ENCODE measurements at places on chromosomes 16 and 17.

GRCh38 chr17:64164596-64165285, 34.8 kb upstream of the ERN1 start:
- no peak for DNase-seq

DNA sequence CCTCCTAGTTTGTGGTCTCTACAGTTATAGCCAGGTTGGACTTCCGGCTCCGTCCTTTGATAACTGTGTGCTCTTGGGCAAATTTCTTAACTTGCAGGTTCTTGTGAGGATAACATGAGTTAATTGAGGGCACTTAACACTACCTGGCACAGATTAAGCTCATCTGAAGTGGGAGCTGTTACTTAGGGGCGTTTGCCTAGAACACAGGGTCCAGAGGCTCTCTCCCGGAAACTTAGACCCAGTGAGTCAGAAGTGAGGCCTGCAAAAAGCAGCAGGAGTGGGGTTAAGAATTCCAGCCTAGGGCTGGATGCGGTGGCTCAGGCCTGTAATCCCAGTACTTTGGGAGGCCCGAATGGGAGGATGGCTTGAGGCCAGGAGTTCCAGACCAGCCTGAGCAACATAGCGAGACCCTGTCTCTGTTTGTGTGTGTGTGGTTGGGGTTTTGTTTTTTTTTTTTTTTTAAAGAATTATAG, 1.4 kb downstream of the MVP start:
- no peak for DNase-seq

DNA sequence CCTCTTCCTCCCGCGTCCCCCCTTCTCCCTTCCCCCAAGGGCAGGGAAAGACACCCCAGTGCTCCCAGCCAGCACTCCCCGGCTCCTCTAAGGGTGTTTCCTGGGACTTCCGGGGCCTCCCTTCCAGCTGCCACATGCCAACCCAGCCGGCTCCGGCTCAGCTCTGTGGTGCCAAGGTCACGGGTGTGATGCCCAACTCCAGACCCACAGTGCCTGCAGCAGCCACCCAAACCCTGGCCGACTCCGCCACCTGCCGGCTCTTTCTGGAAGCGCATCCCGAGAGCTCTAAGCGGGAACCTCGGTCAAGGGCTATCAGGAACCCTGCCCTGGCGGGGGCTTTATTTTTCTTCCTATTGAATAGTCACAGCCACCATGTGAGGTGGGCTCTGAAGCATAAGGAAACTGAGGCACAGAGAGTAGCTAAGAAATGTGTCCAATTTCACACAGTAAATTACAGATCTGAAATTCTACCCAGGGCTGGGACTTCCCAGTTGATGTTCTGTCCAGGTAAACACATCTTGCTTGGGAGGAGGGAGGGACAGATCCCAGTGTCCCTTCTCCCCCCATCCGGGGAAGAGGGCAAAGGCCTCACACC, 3.3 kb upstream of the PPP1R1B start:
- DNase-seq, result peak; percentile 73

DNA sequence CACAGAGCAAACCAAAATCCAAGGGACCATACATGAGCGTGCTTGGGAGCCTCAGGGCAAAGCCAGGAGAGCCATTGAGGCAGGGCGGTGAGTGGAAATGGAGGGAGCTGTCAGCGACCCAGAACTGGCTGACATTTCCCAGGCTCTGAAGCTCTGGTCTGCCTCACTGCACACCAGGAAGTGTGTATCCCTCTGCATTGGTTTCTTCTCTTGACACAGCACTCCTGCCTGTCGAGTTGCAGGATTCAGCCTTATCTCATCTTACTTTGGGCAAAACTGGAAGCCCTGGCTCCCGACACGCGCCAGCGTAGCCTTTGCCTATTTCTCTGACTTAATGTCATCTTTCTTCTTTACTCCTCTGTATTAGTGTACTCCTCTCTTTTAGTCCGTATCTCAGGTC, 144.7 kb upstream of the HS3ST3A1 start:
- DNase-seq, result no peak

DNA sequence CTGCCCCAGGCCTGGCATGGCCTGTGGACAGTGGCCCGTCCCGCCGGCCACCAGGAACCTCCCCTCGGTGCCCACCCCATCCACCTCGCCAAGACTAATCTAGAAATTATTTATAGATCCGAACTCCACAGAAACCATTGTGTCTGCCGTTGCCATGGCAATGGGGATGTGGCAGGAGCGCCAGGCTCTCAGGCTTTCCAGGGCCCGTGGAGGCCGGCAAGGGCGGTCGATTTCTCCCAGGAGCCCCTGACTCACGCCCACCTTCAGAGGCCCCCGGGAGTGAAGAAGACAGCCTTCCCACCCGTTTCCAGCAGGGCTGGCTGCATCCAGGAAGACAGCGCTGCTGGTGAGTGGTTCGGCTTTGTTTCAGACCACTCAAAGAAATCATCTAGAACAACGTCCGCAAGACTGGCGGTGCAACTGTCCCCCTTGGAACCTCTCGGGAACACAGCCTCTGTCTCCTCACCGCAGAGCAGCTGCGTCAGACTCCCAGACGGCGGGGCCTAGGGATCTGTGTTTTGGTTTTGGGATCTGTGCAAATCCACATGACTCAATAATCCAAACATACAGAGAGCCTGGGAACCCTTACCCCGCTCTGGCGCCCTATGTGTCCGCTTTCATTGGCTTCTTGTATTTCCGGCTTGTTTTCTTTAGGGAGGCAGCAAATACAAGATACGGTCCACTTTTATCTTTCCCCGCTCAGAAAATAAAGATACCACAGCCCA, 48.5 kb upstream of the ZCCHC14 start:
- no peak for DNase-seq

DNA sequence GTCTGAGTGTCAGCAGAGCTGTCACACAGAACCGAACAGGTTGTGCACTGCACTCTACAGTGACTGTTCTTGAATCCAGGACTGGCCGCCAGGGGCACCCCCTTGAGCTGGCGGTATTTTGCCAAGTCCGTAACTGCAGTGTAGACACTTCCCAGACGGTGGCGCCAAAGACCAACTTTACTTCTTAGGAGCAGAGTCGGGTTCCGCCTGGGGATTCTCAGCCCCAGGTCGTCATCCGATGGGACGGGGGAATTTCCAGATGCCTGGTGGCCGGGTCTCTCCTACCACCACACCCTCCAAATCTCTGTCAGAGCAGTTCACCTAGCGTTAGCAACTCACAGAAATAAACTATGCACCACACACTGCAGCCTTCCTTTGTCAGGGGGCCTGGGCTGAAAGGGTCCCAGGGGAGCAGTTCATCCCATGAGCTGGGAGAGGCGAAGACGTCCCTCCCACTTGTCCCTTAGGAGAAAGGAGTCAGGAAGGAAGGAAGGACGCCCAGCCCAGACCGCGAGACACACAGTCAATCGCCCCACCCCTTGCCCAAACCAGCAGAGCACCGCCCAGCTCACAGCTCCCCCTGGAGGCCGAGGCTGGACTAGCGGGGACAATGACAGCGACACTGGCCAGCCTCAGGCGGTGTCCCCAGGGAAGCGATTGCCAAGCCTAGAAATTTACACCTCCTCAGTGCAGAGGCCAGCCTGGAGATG, 7.4 kb upstream of the RIPOR1 start:
- DNase-seq, result peak; percentile 96

- DNase-seq, result no peak
These were observed 19.9 kb upstream of the GPATCH8 start for GRCh38 chr17:44522883-44523671.

GRCh38 chr17:11122908-11123307, 118.1 kb upstream of the SHISA6 start:
- DNase-seq, result peak; percentile 35

DNA sequence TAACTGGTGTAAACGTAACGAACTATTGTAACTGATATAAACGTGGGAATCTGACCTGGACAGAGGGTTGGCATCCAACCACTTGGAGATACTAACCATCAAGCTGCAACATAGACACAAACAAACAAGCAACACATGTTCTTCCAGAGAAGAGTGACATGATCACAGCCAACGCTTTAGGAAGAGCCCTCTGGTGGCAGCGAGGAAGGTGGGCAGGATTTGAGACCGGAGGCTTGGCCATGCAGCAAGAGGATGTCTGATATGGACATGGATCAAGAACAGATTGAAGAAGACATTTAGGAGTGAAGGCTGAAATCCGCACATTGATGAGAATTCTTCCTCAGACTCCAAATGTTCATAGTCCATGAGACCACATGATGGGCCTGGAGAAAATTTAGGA, 40.3 kb upstream of the TNRC6A start:
- DNase-seq, result peak; percentile 58

DNA sequence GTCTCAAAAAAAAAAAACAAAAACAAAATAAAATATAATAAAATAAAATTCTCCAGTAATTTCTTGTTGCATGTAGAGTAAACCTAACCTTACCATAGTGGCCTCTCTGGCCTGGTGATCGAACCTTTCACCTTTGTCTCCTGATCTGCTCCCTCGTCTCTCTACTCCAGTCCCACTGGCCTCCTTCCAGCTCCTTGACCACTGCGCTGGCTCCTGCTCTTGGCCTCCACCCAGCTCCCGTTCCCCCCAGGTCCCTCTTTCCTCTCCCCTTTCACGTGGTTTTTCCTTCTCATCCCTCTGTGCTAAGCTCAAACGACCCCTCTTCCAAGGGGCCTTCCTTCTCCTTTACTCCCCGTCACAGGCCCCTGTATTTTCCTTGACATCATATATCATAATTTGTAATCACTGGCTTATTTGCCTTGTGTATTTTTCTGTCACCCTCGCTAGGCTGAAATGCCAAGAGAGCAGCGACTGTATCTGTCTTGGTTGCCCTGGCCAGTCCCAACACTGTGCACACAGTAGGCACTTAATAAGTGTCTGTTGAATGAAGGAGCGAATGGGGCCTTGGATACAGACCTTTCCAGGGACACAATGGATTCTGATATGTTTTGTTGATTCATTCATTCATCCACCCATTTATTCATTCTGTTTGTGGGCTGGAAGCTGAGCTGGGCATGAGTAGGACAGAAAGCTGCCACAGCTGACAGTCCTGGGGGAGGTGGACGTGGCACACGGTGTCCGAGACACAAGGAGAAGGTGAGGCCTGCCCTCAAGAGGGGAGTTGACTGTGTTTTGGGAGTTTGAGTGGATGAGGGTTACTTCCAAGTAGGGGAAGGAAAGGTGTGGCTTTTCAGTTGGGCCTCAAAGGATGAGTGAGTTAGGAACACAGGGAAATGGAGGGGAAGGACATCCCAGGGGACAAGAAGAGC, 5.8 kb upstream of the SCN4A start:
- no peak for DNase-seq

DNA sequence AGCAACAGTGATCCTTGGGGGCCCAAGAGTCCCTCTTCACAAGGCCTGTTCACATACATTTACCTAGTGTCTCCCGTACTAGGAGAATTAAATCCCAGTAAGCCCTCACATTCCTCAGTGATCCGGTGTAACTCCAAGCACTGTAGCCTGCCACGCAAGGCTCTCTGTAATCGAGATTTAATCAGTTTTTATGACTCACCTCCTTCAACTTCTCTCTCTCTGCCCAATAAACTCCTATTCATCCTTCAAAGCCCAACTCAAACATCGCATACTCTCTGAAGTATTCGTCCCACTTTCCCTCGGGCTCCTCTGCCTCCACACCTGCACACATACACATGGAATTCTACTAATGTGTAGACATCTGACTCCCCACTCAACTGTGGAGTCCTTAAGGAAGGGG, 141.8 kb downstream of the CMIP start:
- DNase-seq, result no peak

DNA sequence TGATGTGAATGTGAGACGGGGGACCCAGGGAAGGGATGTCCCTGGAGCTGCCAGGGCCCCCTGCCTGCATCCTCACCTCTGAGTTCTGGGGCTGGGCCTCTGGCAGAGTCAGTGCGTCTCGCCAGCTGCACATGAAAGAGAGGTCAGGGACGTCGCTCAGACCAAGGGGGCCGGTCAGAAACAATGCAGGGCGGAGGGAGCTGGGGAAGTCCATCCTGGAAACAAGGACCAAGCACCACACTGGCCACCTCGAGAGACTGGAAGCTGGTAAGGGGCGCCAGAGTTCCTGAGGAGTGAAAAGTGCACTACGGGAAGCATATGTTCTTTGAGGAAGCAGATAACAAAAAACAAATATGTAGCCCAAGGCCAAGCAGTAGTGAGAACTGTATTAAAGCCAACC, 2.1 kb downstream of the TAF1C start:
- no peak for DNase-seq

DNA sequence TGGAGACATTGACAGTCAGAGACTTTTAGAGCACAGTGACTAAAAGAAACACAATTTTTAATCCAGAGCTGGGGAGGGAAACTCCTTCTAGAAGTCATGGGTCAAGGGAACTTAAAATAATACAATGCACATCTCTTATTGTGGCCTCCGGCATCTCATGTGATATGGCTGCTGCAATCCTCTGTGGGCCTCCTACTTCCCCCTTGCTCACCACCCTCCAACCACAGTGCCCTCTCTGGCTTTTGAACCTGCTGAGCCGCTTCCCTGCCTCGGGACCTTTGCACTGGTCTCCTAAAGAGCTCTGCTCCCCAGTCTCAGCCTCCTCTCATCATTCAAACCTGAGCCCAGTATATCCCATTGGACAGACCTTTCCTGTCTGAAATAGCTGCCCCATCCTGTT, 47.6 kb downstream of the HS3ST2 start:
- DNase-seq, result no peak

Measured in pons (tissue), 1 donor.